ENCODE measurements at places on chromosomes 1 and 21. TPM values are rescaled to one million over a fixed set of nuclear protein-coding genes. Genes with fewer than 3 reads are reported as not detected.

DNA sequence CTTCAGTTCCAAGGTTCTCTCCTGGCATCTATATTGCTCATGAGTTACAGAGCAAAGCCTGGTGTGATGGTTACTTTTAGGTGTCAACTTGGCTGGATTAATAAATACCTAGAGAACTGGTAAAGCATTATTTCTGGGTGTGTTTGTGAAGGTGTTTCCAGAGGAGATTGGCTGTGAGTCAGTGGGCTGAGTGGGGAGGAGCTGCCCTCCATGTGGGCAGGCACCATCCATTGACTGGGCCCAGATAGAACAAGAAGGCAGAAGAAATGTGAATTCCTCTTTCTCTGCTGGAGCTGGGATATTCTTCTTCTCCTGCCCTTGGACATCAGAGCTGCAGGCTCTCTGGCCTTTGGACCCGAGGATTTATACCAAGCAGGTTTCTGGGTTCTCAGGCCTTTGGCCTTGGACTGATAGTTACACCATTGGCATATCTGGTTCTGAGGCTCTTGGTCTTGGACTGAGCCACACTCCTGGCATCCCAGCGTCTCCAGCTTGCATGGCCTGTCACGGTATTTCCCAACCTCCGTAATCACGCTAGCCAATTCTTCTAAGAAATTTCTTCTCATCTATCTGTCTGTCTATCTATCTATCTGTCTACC, 44.5 kb downstream of the B3GALT5 start:
- DNase-seq, result no peak

GRCh38 chr1:31744165-31744888, 19.8 kb downstream of the ADGRB2 start:
- no peak for DNase-seq

Gene OR2L8
- polyA plus RNA-seq, result not detected

GRCh38 chr1:152836870-152837269, 5.8 kb upstream of the LCE6A start:
- DNase-seq, result no peak

Gene ZBED6
- polyA plus RNA-seq, result 11.2 TPM

DNA sequence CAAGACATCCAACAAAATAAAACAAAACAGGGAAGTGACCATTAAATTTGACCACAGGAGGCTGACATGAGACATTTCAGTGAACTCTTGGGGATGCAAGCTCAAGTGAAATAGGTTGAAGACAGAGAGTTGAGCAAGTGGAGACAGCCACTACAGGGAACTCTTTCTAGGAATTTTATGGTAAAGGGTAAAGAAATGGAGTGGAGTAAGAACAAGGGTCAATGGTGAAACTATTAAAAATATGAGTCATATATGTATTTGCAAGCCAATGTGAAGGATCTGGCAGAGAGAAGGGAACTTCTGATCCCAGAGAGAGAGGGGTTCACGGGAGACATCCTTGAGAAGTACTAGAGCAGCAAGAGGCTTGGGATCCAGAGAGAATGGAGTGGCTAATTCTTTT, 9.1 kb upstream of the TRABD2B start:
- no peak for DNase-seq

Gene AMY1B
- polyA plus RNA-seq, result 0.13 TPM

- DNase-seq, result no peak
These were observed 39.4 kb downstream of the PIK3C2B start for GRCh38 chr1:204455063-204455830.

DNA sequence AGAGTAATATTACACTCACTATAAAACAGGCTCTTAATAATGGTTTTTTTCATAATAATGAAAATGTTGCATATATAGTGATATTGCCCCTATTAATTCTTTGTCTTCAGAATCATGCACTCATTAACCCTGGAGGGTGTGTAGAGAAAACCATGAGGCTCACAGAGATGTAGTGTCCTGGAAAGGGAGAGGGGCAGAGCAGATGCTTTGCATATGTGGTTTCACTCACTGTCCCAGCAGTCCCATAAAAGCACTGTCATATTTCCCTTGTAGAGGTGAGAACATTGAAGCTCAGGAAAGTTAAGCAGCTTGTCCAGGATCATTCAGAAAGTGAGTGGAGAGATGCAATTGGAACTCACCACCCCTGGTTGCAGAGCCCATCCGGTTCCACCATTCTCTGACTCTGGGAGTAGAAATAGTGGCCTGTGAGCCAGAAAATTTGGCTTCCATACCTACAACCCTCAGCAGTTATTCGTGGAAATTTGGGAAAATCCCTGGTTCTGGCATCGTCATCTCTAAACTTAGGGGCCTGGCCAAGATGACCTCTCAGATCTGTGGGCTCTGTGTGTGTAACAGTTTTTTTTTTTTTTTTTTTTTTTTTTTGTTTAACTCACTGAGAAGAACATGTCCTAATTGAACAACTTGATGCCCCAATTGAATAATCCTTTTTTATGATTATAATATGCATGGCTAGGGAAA, 86.4 kb downstream of the RGL1 start:
- no peak for DNase-seq

Gene CTSK
- polyA plus RNA-seq, result 102 TPM

DNA sequence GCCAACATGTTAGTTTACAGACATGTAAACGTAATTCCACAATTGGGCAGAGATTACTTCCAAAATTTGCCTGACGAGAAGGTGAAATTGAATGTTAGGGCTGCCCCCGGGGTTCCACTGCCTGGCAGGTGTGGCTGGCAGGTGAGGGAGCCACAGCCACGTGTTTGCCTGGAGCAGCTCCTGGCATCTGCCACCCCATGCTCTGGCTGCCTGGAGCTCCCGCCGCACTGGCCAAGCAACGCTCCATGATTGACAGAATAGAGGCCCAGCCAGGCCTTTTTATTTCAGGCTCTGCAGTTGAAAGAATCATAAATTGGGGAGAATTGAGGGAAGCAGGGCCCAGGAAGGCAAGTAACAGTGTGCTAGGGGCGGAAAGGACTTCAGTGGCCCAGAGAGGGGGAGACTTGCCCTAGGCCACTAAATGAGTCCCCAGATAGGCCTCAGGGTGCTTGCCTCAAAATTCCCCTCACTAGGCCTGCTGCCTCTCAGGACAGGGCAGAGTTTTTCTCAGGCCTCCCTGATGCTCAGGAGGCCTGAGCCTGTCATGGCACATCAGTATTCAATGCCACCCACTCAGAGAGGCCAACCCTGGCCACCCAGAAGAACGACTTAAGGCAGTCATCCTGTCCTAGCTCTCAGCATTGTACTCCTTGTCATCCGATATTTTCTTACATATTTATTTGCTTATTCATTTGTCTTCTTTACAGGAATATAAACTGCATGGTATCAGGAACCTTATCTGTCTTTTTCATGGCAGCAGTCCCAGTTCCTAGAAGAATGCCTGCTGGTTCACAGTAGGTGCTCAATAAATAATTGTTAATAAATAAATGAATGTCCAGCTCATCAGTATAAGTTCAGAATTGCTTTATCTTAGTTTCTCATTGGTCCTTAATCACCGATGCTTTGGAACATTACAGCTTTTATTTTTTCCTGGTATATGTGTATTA, 16.6 kb upstream of the S1PR1 start:
- no peak for DNase-seq

DNA sequence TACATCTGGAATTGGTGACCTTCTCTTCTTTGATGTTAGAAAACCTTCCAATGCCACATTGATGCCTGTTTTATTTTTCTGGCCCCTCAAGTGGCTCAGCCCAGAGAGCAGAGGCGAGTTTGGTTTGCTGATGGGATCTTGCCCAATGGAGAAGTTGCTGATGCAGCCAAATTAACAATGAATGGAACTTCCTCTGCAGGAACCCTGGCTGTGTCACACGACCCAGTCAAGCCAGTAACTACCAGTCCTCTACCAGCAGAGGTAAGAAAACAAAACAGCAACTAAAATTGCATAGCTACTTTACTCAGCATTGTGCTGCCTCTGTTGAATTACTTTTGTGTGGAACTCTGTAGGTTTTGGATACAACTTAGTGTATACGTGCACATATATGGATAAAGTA, 97.6 kb downstream of the CC2D1B start:
- peak; percentile 20 for DNase-seq

DNA sequence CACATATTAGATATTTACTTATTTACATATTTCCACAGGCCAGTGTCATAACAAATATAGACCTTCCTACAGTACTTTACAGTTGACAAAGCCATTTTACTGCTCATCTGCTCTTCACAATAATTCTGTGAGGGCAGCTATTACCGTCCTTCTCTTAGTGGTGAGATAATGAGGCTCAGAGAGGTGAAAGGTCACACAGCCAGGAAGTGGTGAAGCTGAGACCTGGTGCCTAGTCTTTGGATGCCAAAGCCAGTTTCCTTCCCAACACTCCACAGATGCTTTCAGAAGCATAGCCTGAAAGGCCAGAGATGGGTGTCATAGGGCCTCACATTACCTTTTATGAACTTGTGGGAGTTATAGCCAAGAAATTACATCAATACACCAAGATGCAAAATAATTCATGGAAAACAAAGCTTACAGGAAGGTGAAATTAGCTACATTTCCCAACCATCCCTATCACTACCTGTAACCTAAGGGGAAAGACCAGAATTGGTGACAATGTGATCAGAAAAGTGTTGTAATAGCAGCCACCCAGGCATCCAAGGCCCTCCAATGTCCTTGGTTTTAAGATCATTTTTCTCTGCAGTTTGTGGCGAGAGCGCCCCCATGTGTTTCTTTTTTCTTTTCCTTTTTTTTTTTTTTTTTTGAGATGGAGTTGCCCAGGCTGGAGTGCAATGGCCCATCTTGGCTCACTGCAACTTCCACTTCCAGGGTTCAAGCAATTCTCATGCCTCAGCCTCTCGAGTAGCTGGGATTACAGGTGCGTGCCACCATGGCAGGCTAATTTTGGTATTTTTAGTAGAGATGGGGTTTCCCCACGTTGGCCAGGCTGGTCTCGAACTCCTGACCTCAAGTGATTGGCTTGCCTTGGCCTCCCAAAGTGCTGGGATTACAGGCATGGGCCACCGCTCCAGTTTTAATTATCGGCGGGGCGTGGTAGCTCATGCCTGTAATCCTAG, 26.5 kb upstream of the RPL11 start:
- DNase-seq, result peak; percentile 44

Gene C1orf210
- not detected for polyA plus RNA-seq

GRCh38 chr1:78918157-78918556, 88.4 kb downstream of the ADGRL4 start:
- no peak for DNase-seq

GRCh38 chr21:46153247-46154154, 1.9 kb downstream of the FTCD start:
- peak; percentile 60 for DNase-seq

- DNase-seq, result peak; percentile 21
These were observed 27.7 kb upstream of the NGF start for GRCh38 chr1:115365738-115366137.

GRCh38 chr21:34805157-34805556, 136.4 kb downstream of the CLIC6 start:
- DNase-seq, result no peak

Gene GJA4
- 36.2 TPM for polyA plus RNA-seq
